ENCODE measurements at places on chromosomes 4 and X.
A peak's percentile ranks its signal among the peaks of the same experiment; 100 is the strongest.

DNA sequence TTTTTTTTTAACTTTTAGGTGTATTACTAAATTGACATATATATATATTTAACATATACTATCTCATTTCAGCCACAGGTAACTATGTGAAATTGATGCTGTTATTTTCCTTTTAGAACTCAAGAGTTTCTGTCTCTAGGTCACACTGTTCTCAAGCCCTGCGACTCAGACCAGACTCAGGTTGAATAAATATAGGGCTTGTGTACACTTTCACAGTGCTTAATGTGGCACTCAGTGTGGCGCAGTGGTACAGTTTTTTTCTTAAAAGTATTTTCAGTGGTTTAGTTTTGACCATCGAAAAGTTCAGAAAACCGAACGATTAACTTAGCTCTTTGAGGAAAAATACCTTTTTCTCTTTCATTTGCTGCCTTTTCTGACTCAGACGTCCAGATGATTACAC is 24.7 kb downstream of the PACRGL start:
- no peak for DNase-seq

DNA sequence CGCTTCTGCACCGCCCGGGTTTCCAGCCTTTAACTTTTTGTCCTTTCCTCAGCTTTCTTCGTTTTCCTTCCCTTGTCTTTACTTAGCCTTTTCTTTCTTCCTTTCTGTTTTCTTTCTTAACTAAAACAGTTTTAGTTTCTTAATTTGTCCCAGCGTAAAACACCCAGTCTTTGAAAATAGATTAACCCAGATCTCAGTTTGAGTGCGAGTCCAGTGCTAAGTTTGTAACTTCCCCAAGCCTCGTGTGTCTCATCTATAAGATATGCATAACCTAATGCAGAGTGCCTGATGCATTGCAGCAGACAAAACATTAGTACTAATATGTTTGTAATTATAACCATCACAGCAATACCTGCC is 460 bp upstream of the GEMIN8 start:
- no peak for DNase-seq

DNA sequence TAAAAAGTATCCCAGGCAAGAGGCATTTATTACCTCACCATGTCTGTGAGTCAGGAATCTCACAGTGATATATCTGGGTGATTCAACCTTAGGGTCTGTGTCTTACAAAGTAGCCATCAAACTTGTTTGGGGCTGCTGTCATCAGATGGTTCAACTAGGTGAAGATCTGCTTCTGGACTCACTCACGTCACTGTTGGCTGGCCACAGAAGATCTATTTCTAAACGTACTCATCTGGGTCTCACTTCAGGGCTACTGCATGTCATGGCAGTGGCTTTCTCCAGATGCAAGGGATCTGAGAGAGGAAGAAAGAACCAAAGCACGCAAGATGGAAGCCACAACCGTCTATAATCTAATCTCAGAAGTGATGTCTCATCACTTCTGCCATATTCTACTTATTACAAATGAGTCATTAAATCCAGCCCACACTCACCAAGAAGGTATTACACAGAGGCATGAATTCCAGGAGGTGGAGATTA is 267.8 kb upstream of the ANKRD50 start:
- no peak for DNase-seq

DNA sequence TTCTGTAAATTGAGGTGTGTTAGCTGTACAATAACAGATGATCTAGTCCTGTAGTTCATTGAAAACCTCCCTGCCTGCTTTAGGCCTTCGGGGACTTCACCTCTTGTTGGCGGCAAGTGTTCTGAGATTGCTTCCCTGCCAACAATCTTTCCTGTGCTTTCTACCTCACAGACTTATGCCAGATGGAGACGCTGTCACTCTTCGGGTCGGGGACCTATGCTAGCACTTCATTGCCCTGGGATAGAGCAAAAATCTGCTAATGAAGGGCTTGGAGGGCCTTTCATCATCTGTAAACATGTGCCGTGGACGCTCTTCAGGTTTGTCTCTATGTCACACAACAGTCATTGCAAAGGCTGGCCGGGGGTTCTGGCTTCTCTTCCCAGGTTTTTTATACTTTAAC is 4.7 kb upstream of the PDLIM3 start:
- DNase-seq: no peak

DNA sequence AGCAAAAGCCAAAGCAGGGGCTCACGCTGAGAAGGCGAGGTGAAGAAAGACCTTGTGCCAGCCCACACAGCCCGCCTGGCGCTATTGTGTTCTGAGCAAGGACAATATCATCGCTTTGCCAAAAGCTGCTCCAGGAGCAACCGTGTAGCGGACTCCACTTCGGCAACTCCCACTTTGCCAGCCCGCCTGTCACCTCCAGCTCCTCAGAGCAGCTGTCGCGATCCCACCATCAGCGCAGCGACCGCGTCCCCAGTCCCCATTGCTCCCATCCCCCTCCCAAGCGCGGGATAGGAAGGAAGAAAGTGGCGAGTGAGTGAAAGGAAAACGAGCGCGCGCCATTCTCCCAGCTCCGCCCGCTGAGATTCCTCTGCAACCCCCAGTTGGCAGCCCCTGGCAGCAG is 759 bp downstream of the ZC4H2 start:
- peak; percentile 31 for DNase-seq

- DNase-seq: peak; percentile 50
These were observed 20.9 kb upstream of the MTM1 start for GRCh38 chrX:150547375-150548115.

DNA sequence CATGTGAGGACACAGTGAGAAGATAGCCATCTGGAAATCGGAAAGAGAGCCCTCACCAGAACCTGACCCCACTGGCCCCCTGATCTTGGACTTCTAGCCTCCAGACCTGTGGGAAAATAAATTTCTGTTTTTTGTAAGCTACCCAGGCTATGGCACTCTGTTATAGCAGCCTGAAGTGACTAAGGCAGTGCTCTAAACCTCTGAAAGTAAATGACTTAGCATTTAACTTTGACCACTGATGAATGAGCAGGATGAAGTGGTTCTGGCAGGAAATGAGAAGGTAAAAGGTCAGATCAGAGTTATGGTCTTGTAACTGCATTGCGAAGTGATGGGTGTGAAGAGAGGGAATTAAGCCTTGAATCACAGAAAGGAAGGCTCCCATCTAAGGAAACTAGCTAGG is 17.0 kb downstream of the GPAT3 start:
- DNase-seq: peak; percentile 70

GRCh38 chr4:98386-98785 is 25.9 kb upstream of the ZNF718 start:
- no peak for DNase-seq

DNA sequence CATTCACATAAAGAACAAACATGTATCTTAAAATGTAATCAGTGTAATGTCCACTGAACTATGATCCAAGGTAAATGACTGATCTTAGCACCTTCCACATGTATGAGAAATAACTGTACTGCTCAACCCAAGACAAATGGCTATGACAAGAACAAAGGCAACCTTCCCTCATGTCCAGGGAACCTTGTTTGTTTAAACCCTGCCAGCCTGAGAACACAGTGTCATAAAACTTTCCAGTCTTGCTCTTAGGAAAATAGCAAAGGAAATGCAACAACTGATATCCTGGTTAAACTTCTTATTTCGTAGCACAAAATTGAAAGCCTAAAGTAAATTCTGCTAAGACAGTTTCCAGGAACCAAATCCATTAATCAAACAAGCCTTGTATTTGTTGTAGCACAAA is 494.3 kb downstream of the IL15 start:
- no peak for DNase-seq

DNA sequence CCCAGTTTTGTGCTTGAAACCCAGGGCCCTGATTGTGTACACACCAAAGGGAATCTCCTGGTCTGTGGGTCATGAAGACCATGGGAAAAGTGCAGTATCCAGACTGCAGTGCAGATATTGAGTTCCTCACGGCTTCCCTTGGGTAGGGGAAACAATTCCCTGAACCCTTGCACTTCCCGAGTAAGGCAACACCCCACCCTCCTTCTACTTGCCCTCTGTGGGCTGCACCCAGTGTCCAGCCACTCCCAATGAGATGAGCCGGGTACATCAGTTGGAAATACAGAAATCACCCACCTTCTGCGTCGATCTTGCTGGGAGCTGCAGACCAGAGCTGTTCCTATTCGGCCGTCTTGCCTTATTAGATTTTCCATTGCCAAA is 134.2 kb downstream of the FNIP2 start:
- no peak for DNase-seq

DNA sequence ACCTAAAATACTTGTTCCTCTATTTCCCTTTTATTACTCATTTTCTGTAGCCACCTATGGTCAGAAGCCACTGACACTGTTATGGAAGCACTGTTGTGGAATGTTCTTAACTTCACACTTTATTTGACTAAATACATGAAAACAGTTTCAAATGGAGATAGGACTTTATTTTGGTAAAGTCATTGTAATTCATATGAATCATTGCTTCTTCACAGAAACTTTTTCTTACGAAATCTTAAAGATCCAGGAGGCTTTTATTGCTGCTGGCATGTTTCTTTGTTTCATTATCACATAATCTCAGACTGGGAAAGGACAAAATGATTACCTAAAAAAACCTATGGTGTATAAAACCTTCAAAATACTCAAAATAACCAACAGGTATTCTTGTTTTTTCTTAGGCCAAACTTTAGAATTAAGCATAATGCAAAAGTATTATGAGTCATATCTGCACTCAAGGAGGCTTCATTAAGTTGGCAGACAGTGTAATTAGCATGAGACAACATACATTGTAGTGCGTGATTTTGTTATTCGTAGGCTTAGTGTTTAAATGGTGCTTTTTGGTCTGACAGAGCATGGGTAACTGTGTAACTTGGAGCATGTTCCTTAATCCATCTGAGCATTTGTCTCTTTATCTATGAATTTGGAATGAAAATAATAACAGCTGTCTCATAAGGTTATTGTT is 58.0 kb downstream of the SH3BGRL start:
- no peak for DNase-seq

GRCh38 chr4:152310257-152310656 is 225.6 kb downstream of the FBXW7 start:
- peak; percentile 16 for DNase-seq

DNA sequence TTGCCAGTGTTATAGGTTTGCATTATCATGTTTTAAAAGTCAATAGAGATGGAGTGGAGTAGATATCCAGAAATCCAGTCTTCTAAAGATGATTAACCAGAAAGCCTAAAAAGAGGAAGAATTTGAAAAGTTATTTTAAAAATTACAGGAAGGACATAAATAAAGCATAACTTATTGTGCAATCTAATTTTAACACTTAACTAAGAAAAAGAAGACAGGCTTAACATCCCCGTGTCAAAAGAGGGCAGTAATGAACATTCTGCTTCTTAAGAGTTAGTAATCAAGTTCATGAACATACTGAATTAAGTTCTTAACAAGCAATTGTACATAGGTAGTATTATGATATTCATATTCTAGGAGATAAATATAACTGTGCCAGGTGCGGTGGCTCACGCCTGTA is 39.3 kb downstream of the ELF2 start:
- DNase-seq: no peak

DNA sequence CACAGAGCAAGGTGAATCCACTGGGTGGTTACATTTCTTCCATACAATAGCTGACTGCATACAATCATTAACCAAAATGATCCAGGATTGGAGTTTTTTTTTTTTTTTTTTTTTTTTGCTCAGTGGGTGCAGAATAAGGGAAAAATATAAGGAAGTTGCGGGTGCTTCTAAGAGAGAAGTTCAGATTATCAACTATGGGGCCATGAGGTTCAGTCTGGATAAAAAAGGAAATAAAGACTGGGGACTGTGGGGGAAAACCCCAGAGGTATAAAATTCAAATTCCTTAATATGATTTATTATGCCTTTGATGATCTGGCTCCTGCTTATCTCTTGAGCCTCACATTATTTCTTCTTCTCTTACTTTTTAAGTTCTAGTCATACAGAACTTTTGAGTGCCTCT is 5.9 kb upstream of the EIF1AX start:
- no peak for DNase-seq

- DNase-seq: peak; percentile 50
These were observed 23.5 kb downstream of the TMEM31 start for GRCh38 chrX:103734125-103734760.

- peak; percentile 83 for DNase-seq
These were observed 58.5 kb upstream of the CLCN4 start for GRCh38 chrX:10098270-10098713.

DNA sequence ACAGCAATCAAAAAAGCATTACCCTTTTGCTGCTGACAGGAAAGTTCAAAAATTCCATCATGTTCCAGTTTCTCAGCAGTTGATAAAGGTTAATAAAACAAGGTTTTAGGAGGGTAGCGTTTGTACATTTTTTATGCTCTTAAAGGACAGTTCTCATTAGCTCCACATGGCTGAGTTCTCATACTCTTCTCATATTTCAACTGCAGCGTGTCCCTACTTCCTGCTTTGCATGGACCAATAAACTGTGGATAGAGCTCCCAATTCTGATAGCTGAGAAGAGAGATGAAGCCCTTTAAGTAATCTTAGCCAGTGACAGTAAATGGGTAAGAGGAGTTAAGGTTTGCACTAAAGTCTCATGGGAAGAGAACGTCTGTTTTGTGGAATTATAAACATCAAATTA is 53.5 kb downstream of the SPANXA2 start:
- DNase-seq: no peak

- DNase-seq: no peak
These were observed 87.0 kb downstream of the ZNF827 start for GRCh38 chr4:145851511-145852201.

GRCh38 chr4:47704693-47705325 is 133.1 kb downstream of the CORIN start:
- peak; percentile 38 for DNase-seq

DNA sequence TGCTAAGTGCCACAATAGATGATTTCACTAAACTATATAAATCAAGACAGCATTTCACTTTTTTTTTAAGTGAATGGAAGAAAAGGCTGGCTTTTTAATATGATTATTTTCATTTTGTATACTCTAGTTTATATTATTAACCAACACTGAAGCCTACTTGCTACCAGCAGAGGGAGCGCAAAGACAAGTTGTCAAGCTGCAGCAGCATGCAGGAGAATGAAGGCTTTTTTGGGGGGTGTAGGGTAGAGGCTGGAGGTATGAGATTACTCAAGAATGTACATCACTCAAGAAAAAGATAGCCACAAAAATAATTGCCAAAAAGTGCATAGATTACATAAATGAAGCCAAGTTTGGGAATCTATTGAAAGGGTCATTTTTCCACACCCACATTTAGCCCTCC is 519.5 kb downstream of the FGF13 start:
- peak; percentile 31 for DNase-seq

GRCh38 chrX:23008431-23009099 is 8.8 kb downstream of the DDX53 start:
- peak; percentile 9 for DNase-seq

DNA sequence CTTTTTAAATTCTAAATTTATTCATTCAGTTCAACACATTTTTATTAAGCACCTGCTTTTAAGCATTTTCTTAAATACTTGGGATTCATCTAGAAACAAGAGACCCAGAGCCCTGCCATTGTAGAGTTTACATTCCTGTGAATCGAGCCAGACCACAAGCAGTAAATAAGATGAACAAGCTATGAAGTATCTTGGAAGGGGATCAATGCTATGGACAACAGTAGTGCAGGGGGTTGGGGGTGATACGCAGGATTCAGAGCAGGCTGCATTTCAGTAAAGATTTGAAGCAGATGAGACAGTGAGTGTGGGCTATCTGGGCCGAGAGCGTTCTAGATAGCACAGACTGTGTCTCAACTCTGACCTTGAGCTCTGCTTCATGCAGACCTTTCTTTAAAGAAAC is 35.1 kb downstream of the CLDN22 start:
- no peak for DNase-seq

- DNase-seq: no peak
These were observed 99.6 kb downstream of the CFAP47 start for GRCh38 chrX:36019125-36019524.

GRCh38 chr4:16196482-16197393 is 29.5 kb downstream of the TAPT1 start:
- DNase-seq: no peak
